Aortic smooth muscle cell (primary cell): ENCODE measurements at places on chromosomes 4 and X. TPM values are rescaled to one million over a fixed set of nuclear protein-coding genes. Genes with fewer than 3 reads are reported as not detected.

MAGEC2 gene
- total RNA-seq: not detected in 2 replicates

UNC5C gene
- 3.3 and 4.8 TPM in 2 replicates for total RNA-seq

GPRASP3 gene
- total RNA-seq: 3.8 and 6.2 TPM in 2 replicates

SHOX gene
- not detected in 2 replicates for total RNA-seq

GUCY1A1 gene
- 12.4 and 13.5 TPM in 2 replicates for total RNA-seq

UGT2B15 gene
- total RNA-seq: not detected in 2 replicates

GLRA3 gene
- under 0.01 and 0.13 TPM in 2 replicates for total RNA-seq

MAGEA1 gene
- total RNA-seq: not detected in 2 replicates

PCDH7 gene
- total RNA-seq: 169 and 233 TPM in 2 replicates

RHOXF2B gene
- total RNA-seq: not detected in 2 replicates

BMP3 gene
- under 0.01 and 0.12 TPM in 2 replicates for total RNA-seq

GYG2 gene
- 0.06 and 0.26 TPM in 2 replicates for total RNA-seq

TLR7 gene
- not detected in 2 replicates for total RNA-seq

ENPEP gene
- under 0.01 and 0.50 TPM in 2 replicates for total RNA-seq
